ENCODE measurements at places on chromosomes 1 and 21. TPM values are rescaled to one million over a fixed set of nuclear protein-coding genes. Genes with fewer than 3 reads are reported as not detected.

Gene KCNE1
- 0.24 TPM for total RNA-seq

Gene ACTL8
- total RNA-seq: not detected

GRCh38 chr1:168324745-168325425 lies 44.2 kb downstream of the TBX19 start:
- no peak for DNase-seq

GRCh38 chr1:201288007-201288406 lies 4.7 kb downstream of the PKP1 start:
- no peak for DNase-seq

- no peak for DNase-seq
Observed at GRCh38 chr21:45972353-45972715, 9.2 kb upstream of the COL6A1 start.

Gene FMOD
- 3.9 TPM for total RNA-seq

DNA sequence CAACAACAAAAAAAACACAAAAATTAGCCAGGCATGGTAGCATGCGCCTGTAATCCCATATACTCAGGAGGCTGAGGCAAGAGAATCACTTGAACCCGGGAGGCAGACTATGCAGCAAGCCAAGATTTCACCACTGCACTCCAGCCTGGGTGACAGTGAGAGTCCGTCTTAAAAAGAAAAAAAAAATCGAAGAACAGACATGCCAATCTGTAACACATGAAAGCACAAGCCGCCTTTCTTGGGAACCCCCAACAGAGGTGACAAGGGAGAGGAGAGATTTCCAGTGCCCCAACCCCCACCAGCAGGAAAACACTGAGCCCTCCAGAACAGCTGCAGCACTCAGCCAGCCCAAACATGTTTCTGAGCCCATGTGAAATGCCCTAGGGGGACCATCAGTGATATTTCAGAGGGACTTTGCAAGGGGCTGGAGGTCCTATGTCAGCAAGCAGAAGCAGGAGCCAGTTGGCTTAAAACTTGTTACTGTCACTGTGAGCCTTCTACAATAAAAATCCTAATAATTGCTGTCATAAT lies 14.2 kb upstream of the EFNA1 start:
- DNase-seq: no peak

Gene SERPINC1
- total RNA-seq: 0.47 TPM

Gene HSD3B2
- not detected for total RNA-seq

Gene CFAP141
- not detected for total RNA-seq

Gene GPR3
- total RNA-seq: 2.1 TPM

Gene S100A4
- 3.6 TPM for total RNA-seq

- no peak for DNase-seq
Observed at GRCh38 chr1:9886092-9886742, 23.9 kb downstream of the CTNNBIP1 start.

Gene SERINC2
- 26.4 TPM for total RNA-seq

GRCh38 chr1:244089561-244089960 lies 38.5 kb downstream of the ZBTB18 start:
- no peak for DNase-seq

DNA sequence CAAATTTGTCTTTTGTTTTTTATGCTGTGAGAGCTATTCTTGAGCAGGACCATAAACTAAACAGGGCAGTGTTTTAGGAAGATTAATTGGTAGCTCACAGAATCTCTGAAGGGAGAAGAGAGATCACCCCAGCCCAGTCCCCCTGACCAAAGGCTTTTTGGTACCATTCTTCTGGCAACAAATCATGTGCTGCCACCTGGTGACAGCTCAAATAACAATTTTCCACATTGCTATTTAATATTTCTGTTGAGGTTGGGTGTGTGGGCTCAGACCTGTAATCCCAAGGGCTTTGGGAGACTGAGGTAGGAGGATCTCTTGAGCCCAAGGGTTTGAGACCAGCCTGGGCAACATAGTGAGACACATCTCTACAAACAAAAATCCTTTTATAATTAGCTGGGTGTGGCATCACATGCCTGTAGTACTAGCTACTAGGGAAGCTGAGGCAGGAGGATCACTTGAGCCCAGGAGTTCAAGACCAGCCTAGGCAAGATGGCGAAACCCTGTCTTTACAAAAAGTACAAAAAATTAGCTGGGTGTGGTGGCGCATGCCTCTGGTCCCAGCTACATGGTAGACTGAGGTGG lies 2.2 kb upstream of the TESK2 start:
- DNase-seq: peak; percentile 78

- DNase-seq: peak; percentile 96
Observed at GRCh38 chr21:45555557-45556301, 13.5 kb upstream of the SLC19A1 start.

GRCh38 chr21:32566741-32567389 lies 18.5 kb downstream of the TCP10L start:
- DNase-seq: no peak

- DNase-seq: no peak
Observed at GRCh38 chr1:68528243-68528642, 31.4 kb upstream of the DEPDC1 start.

- no peak for DNase-seq
Observed at GRCh38 chr1:89640440-89640839, 7.5 kb downstream of the LRRC8C start.

Gene AMY2B
- 1.6 TPM for total RNA-seq

DNA sequence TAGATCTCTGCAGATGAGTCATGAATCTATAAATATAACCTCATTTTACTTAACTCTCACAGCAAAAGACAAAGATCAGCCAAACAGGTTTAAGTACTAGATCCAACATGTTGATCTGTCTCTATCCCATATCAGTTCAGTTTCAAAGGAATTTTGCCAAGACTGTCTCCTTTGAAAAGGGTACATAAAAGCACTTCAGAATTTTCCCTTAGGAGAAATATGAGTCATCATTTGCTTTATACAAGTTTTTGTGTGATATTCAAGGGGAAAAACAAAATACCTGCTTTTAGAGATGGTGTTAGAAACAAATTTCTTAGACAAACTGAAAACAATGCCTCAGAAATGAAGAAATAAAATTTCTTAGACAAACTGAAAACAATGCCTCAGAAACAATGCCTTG lies 73.5 kb upstream of the LRRC7 start:
- DNase-seq: no peak

Gene LCE2B
- total RNA-seq: not detected

- DNase-seq: peak; percentile 77
Observed at GRCh38 chr21:44618504-44618903, 6.6 kb downstream of the KRTAP10-8 start.

Gene PTGFRN
- 47.0 TPM for total RNA-seq

DNA sequence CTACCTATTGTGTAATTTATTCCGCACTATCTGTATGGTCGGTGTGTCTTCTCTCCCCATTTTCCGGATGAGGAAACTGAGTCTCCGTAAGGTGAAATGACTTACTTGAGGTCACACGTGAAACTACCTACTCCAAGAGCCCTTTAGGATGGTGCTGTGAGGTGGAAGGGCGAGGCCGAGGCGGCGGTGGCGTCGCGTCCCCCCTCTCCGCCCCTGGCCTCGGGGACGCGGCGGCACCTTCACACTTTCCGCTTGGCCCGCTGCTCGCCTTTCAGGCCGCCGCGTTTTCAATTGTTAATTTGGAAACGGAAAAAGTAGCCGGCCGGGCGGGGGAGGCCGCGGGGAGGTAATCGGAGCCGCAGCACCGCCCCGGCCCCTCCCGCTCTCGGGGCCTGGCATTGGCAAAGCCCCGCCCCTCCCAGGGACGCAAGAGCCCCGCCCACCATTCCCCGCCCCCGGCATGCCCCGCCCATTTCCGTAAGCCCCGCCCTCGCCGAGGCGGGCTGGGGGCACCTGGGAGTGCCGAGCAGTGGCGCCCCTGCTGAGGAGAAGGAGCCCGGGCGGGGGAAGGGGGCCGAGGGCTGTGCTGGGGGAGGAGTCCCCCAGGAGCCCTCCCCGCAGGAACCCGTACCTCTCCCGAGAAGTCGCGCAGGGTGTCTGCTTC lies 18.6 kb downstream of the KCNQ4 start:
- peak; percentile 97 for DNase-seq

DNA sequence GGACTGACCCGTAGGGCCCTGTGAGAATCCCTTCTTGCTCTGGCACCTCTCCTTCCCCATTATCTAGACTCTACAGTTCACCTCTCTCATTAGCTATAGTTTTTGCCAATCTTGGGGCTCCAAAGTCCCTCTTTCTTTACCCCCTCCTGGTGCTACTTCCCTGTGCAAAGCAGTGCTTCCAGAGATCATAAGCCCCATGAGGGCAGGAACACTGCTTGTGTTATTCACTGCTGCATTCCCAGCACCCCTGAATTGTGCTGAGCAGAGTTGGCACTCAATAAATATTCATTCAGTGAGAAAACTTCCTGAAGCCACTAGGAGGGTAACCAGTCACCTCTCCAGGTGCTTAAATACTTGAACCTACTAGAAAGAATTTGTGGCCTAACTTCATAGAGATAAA lies 2.1 kb upstream of the H3-3A start:
- no peak for DNase-seq

- DNase-seq: no peak
Observed at GRCh38 chr21:45003331-45004058, 63.7 kb downstream of the SLX9 start.

Gene RAB7B
- total RNA-seq: not detected

- DNase-seq: no peak
Observed at GRCh38 chr1:211329764-211330201, 3.1 kb downstream of the TRAF5 start.

Gene PANK4
- total RNA-seq: 37.2 TPM

DNA sequence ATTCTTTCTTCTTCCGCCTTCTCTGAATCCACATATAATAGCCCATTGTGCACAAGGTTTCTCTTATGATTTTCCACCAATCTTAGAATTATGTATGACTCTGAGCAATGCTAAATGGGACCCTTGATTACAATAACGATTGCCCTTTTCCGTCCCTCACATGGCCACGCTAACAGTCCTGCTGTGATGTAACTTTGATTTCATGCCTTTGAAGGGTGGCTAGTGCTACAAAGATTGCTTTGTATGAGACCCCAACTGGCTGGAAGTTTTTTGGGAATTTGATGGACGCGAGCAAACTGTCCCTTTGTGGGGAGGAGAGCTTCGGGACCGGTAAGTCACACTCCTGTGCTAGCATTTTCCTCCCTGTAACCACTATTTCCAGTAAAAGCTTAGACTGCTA lies 45.3 kb downstream of the PGM1 start:
- no peak for DNase-seq

- no peak for DNase-seq
Observed at GRCh38 chr1:12314333-12314903, 84.6 kb downstream of the VPS13D start.

DNA sequence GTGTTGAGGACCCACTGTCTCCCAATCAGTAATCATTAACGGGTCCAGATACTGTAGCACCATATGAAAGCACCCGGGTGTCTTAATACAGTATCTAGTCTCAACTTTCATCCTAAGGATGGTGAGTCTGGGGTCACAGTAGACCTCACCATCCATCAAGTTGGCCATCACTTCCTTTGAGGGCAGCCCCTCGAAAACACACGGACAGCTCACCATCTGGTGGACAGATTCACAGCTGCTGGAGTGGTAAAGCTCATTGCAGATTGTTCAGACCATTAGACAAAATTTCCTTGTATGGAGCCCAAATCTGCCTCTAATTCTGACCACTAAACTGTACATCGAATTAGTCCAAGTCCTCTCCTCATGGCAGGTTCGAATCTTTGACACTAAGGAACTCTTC lies 123.1 kb downstream of the PGBD5 start:
- DNase-seq: no peak

Gene RGS4
- not detected for total RNA-seq

Gene ANXA9
- total RNA-seq: not detected

DNA sequence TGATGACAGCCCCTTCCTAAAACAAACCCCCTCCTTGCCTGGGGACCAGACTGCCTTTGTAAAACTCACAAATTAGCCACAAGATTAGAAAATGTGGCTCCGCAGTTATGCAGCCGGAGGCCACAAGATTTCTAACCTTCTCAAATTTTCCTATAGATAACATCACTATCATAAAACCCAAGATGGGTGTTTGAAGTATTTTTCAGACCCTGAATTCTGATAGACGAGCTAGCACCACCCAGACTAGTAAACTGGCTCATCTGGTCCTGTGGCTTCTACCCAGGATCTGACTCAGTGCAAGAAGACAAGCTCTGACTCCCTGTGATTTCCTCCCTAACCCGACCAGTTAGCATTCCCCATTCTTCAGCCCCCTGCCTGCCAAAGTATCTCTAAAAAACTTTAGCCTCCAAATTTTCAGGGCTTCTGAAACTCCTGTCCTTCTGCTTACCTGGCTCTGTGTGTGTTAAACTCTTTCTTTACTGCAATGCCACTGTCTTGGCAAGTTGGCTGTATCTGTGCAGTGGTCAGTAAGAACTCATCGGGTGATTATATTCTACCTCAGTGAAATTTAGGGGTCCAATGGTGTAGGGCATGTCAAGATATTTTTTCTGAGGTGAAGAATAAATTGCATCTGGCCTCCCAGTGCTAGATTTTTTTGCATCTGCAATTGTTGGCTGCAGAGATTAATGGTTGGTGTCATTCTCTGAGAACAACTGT lies 102.1 kb downstream of the S1PR1 start:
- no peak for DNase-seq

- DNase-seq: no peak
Observed at GRCh38 chr1:11044849-11045427, 2.1 kb downstream of the MASP2 start.

- no peak for DNase-seq
Observed at GRCh38 chr1:231515748-231516147, 12.7 kb upstream of the TSNAX start.

- DNase-seq: peak; percentile 63
Observed at GRCh38 chr21:36699546-36700294, 805 bp downstream of the SIM2 start.

DNA sequence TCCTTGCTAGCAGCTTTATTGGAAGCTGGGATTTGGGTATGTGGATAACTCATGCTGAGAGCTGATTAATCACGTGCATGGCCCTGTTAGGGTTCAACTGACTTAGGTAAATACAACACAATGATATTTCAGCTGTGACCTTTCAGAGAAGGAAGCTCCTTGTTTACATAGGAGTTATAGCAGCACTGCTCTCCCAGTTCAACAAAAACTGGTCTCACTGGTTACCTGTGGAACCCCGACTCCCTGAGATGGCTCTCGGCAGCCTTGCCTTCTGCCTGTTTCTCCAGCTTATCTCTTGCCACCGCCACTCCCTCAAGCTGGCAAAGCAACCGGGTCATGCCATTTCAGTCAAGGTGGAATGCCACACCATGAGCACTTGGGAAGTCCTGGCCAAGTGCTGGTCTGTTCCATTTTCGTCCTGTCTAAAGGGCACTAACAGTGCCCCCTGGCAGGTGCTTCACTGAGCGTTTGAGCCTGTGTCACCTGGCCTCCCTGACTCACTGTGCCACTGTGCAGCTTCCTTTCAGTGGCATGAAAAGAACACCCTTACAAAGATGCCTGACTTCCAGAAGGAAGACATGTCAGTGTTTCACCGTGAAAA lies 31.6 kb downstream of the DOP1B start:
- no peak for DNase-seq

- DNase-seq: no peak
Observed at GRCh38 chr1:57281324-57281723, 142.5 kb downstream of the DAB1 start.

Gene SZRD1
- 118 TPM for total RNA-seq

Gene FCRL1
- total RNA-seq: not detected

Measured in endodermal cell (in vitro differentiated cells).